ENCODE measurements at places on chromosomes 16 and 17.

- no peak for DNase-seq
Observed at GRCh38 chr16:85860413-85861094, 38.4 kb upstream of the IRF8 start.

DNA sequence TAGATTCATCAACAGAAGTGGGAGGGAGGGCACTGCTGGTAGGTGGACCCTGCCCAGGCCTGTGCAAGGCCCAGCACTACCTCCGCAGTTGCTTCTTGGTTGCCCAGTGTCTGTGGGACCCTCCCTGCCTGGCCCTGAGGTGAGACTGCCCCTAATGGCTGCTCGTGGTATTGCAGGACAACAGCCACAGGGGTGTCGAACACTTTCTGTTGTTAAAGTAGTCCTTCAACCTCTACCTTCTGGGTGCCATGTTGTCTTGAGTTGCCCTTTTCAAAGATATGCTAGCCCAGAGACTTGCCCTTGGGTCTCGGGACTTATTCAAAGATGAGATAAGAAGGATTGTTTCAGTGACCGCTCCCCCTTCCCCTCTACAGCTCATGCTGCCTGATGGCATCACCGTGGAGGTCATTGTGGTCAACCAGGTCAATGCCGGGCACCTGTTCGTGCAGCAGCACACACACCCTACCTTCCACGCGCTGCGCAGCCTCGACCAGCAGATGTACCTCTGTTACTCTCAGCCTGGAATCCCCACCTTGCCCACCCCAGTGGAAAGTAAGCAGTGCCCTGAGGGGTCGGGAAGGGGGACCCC is 29.1 kb downstream of the AKAP1 start:
- DNase-seq = peak; percentile 30

GRCh38 chr17:278055-278675 is 74.4 kb downstream of the RPH3AL start:
- DNase-seq = no peak

- DNase-seq = no peak
Observed at GRCh38 chr17:21517538-21518293, 141.6 kb downstream of the KCNJ12 start.

All from T-helper 2 cell treated with Interferon-gamma antibody and Interleukin-4, amounts not matched to agents 5 μg/mL and 100 μg/mL, for 36 hours (primary cell).